Stimulated activated CD4-positive, alpha-beta T cell treated with anti-CD3 and anti-CD28 coated beads, Interleukin-2, amount 100 ng/mL, for 4 hours (primary cell): ENCODE measurements at places on chromosomes 1 and 21.

DNA sequence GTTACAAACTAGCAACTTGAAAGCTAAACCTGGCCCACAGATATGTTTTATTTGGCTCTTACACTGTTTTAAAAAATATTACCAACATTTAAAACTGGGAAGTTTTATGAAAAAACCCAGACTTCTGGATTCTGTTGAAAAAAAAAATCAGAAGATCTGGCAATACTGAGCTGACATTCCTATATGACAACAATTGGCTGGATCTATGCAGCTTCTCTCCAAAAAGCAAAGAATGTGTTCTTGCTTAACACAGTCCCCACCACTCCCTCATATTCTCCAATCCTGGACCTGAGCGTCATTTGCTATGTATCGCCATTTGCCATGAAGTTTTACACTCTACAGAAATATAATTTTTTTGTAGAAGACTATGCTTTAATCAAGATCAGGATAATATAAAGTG lies 859.6 kb downstream of the LTN1 start:
- DNase-seq = no peak

DNA sequence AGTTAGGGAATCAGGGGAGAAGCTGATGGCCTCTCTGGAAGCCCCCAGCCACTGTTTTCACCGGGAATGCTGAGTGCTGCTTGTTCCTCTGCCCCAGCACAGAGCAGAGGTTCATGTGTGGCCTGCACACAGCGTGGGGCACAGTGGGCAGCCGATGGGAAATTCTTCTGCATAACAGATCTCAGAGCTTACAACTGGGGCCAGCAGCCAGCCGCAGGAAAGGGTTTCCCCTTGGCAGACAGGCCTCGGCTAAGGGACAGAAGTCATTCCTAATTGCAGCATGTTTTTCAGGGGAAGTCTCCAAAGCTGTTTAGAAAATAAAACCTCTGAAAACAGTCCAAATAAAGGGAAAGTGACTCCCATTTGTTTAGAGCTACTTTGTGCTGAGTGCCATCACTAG lies 22.6 kb downstream of the HMGB4 start:
- no peak for DNase-seq

GRCh38 chr1:169525391-169525790 lies 39.6 kb upstream of the SLC19A2 start:
- DNase-seq = no peak

GRCh38 chr1:244052016-244052727 lies 1.1 kb downstream of the ZBTB18 start:
- no peak for DNase-seq
